Thoracic aorta (tissue), 2 donors: ENCODE measurements at places on chromosomes 4 and X.

GRCh38 chr4:169649545-169650226 lies 29.3 kb downstream of the CLCN3 start:
- no peak for DNase-seq

- no peak for DNase-seq
Observed at GRCh38 chrX:139759637-139760036, 51.7 kb upstream of the MCF2 start.

GRCh38 chr4:80393246-80393969 lies 57.9 kb downstream of the CFAP299 start:
- no peak for DNase-seq

- DNase-seq, result no peak
Observed at GRCh38 chr4:83174844-83175414, 60.4 kb upstream of the PLAC8 start.

DNA sequence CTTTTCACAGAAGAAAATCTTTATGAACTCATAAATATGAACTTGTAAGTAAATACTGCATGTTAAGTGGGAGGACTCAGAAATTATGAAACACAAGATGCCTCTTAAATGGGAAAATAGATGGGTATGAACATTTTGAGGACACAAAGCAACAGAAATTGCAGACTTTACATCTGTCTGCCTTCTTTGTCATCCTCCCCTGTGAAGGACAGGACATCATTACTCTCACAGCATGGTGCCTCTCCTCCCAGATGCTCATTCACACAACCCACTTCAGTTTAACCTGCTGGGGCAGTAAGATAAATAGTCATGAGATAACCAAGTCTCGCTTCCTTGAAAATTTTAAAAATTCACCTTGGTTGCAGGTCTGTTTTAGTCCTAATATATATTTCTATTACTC lies 144.5 kb downstream of the APBB2 start:
- DNase-seq, result no peak

- no peak for DNase-seq
Observed at GRCh38 chr4:85611661-85612060, 136.7 kb downstream of the ARHGAP24 start.

GRCh38 chr4:175309041-175309440 lies 390.9 kb downstream of the ADAM29 start:
- no peak for DNase-seq

- DNase-seq, result no peak
Observed at GRCh38 chrX:82848111-82848510, 660.0 kb upstream of the POU3F4 start.

- no peak for DNase-seq
Observed at GRCh38 chr4:76072760-76073159, 1.7 kb upstream of the ART3 start.

DNA sequence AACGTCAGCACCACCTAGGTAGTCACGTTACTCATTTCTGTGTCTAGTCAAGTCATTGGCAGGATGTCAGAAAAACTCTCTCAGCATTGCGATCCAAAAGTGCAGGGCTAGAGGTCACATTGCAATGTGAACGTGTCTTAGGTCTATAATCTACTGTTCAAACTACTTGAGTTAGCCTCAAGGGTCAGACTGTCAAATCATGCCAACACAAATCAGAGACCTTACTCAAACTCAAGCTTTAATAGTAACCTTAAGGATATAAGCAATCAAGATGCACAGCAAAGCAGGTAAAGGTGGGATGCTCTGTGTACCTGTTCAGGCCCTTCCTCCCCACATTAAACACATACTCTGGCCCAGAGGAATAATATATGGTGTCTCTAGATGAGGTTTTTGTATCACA lies 114.4 kb upstream of the NOCT start:
- DNase-seq, result no peak

- no peak for DNase-seq
Observed at GRCh38 chr4:120960656-120961267, 38.2 kb upstream of the PRDM5 start.

GRCh38 chr4:118823471-118823870 lies 12.5 kb downstream of the SEC24D start:
- no peak for DNase-seq

GRCh38 chrX:111652719-111653118 lies 28.3 kb upstream of the ALG13 start:
- no peak for DNase-seq

DNA sequence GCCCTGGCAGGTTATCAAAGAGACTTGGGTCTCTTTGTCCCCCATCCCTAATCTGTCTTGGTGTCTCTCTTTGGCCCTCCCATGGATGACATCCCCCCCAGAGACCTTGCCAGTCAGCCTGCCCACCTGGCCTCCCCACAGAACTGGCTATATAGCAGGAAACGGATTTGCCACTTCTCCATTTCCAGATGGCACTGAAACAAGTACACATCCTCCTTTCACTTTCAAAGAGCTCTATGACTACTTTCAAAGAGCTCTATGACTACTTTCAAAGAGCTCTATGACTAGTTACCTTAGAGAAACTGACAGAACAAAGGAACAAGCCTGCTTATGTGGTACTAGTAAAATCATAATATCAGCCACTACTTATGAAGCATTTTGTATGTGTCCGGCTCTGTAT lies 175.3 kb downstream of the MAML3 start:
- DNase-seq, result no peak

DNA sequence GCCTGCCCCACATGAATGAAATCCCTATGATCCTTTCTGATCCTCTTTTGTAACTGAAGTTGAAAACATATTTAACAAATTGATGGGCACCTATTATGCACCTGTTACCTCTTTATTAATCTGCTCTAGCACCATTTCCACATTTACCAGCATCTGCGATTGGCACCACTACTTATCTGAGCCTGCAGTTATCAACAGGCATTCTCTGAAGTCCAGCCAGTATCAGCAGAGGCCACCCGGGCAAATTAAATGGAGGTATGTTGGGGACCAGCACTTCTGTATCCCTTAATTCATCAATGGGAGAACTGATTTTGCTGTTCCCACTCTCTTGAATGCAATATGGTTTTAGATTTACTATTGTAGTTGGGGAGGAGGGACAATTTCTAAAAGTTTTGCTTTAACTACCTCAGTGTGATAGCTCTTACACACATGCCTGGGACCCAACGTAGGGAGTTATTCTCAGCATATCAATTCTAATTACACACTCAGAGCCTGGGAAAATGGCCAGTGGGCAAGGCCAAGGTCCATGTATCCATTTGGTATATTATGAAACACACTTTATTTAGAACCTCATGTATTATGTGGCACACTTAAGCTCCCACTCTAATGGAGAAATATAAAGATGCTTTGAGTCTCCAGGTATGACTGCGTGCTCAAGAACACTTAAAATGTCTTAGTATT lies 1927.1 kb upstream of the PCDH7 start:
- no peak for DNase-seq

- no peak for DNase-seq
Observed at GRCh38 chrX:74231625-74232024, 72.4 kb upstream of the ZCCHC13 start.

DNA sequence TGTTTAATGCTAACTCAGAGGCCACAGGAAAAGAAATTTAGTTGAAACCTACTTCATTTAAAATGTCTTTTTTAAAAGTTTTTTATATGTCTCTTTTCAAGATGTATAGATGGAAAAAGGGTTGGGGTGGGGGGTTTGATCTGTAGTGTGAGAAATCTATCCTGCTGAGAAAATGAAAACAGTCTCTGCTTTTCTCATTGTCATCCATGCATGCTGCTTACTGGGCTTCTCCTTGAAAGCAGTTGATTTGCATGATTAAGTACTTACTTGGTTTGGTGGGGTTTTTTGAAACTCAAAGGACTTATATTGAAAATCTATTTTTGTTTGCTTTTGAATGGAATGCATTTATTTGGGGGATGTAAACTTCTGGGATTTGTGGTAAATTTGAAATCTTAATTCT lies 313.6 kb upstream of the DKK2 start:
- no peak for DNase-seq

GRCh38 chr4:6445403-6446129 lies 26.8 kb downstream of the PPP2R2C start:
- no peak for DNase-seq

DNA sequence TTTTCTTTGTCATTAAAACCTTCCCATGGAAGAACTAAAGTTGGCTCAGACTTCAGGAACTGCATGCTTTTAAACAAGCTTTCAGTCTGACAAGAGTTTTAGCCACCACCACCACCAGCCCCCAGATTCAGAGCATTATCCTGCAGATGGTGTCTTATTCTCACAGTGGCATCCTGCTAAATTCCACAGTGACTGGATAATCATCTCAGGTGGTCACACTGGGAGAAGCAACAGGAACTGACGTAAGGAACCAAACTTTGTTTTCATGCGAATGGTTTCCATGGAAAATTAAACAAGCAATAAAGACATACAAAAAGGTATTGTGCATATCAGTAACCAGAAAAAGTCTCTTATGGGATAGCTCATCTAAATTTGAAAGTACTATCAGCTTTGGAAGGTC lies 370.7 kb downstream of the FBXW7 start:
- no peak for DNase-seq

DNA sequence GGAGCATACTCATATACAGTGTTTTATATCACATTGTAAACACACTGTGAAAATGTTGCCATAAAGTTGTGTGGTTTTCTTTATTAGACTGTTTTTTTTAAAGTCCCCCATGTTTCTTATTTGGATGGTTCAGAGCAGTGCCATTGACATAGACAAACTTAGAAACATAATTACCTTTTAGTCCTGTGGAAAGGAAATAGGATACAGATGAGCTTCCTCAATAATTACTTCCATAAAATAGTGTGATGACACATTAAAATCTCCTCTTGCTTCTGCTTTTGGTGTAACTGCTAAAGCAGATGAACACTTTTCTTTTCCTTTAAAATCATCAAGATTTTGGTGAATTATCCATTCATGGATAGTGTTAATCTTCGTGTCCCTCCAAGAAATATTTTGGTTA lies 52.9 kb upstream of the LIMCH1 start:
- DNase-seq, result no peak
